ENCODE measurements at places on chromosomes 4 and X.
A peak's percentile ranks its signal among the peaks of the same experiment; 100 is the strongest.

- peak; percentile 4 for DNase-seq
These were observed at the start of gene EFHC2 for GRCh38 chrX:44343412-44344141. Gene EFHC2, minus strand, starts transcription at chrX:44343672. Its CDS starts 84 bp downstream, at chrX:44343588.

DNA sequence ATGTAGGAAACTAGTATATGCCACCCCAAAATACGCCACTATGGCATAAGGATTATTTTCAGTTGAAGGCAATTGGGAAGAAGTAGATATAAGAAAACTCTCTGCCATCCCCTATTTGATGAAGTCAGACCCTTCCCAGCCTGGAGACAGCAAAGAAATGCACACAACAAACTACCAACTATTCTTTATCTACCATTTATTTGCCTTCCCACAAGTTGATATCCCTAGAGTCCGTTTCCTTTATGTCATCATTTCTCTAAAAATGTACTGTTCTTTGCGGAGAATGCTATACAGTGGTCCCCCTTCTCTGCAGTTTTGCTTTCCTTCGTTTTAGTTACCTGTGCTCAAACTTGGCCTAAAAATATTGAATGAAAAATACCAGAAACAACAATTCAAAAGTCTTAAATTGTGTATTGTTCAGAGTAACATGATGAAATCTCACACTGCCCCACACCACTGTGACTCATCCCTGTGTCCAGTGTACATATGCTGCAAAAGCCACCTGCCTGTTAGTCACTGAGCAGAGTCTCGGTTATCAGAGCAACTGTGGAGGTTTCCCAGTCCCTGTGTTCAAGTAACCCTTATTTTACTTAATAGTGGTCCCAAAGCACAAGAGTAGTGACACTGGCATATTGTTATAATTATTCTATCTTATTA lies 152.3 kb downstream of the WDFY3 start:
- no peak for DNase-seq

- DNase-seq = no peak
These were observed 19.8 kb upstream of the STOX2 start for GRCh38 chr4:183885205-183885720.

GRCh38 chr4:187499956-187500355 lies 495.6 kb upstream of the ZFP42 start:
- DNase-seq = no peak

DNA sequence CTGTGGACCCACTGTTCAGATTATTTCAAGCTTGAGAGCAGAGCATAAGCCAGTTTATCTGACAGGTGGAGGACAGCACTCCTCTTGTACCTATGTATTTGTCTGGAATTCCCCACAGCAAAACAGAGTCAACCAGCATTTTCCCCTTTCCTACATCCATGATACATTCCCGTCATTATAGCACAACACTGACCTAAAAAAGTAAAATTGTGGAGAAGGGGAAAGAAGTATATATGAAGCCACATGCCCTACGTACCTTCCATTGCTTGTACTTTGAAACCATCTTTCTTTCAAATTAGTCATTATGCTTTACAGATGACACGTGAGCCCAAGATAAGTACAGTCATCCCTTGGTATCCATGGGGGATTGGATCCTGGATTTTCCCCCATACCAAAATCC lies 73.3 kb downstream of the KLHL8 start:
- DNase-seq = no peak

- no peak for DNase-seq
These were observed 145.6 kb downstream of the AMELX start for GRCh38 chrX:11438767-11439166.

GRCh38 chrX:103214870-103215424 lies at the start of gene BEX4:
Gene BEX4, plus strand, starts transcription at chrX:103215108. Its CDS starts 1,046 bp downstream, at chrX:103216154.
- DNase-seq = peak; percentile 95

DNA sequence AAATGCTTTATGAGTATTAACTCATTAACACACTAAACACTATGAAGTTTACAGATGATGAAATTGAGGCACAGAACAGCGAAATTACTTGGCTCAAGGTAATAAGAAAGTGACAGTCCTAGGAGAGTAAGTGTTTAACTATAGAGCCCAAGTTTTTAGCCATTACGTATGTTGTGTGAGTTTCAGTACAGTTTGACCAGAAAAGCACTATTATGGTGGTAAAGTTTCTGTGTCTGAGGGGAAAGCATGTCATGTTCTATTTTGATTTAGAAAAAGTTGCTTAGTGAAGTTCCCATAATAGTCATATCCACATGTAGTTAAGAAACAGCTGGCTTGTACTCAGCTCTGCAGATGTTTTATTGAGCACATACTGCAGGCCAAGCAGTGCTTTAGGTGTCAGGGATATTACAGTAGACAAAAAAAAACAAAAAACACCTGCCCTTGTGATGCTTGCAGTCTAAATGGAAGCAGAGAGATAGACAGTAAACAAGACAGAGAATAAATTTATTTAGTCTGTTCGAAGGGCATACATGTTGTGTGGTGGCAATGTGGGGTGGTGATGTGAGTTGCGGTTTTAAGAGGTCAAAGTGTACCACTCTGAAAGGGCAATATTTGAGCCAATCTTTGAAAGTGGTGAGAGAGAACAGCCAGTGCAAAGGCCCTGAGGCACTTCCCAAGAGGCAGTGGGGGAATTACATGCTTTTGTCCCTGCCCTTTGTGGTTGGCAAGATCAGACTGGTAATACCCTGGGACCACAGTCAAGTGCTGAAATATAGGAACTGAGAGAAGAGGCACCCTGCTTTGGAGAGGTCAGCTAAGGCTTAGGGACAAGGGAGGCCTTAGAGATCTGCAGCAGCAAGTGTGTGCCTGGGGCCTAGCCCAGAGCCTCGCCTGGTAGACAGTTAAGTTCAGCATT lies 6.2 kb downstream of the TMEM131L start:
- no peak for DNase-seq

GRCh38 chrX:37905436-37906147 lies 58.2 kb upstream of the DYNLT3 start:
- DNase-seq = peak; percentile 5

DNA sequence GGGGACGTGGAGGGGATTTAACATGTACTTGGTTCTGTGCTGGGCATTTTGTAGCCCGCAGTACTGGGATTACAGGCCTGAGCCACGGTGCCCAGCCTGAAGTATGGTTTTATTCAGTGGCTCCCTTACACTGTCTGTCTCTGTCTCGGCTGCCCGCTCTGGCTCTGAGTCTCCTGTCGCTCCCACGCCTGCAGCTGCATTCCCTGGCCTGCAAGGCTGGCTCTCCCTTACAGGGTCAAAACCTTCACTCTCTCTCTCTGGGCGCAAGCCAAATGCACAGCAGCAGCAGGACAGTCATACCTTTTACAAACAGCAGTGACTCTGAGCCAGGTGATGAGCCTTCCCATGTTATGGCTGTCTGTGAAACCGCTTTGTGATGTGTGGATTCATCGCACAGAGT lies 72.1 kb downstream of the HTRA3 start:
- peak; percentile 49 for DNase-seq

- no peak for DNase-seq
These were observed 36.9 kb downstream of the TBC1D14 start for GRCh38 chr4:6946497-6946896.

DNA sequence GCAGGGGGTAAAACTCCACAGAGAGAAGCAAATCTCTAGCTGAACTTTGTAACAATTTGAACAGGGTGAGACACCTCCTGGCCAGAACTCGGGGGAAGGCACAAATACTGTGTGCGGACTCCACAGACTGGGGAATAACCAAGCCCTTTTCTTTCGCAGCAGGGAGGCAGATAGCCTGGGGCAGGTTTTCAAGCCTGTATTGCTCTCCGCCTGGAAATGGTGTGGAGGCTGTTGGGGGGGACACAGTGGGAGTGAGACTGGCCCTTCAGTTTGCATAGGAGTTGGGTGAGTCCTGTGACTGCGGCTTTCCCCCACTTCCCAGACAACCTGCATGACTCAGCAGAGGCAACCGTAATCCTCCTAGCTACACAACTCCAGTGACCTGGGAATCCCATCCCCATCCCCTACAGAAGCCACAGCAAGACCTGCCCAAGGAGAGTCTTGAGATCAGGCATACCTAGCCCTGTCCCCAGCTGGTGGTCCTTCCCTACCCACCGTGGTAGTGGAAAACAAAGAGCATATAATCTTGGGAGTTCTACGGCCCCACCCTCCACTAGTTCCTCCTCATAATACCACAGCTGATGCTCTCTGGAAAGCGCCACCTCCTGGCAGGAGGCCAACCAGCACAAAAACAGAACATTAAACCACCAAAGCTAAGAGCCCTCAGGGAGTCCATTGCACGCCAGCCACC lies 12.9 kb upstream of the SMPX start:
- no peak for DNase-seq

- DNase-seq = no peak
These were observed 515.8 kb downstream of the INPP4B start for GRCh38 chr4:142330311-142330710.

- DNase-seq = no peak
These were observed 61.3 kb downstream of the ANTXR2 start for GRCh38 chr4:80011636-80012236.

GRCh38 chr4:150743564-150744342 lies 161.8 kb downstream of the MAB21L2 start:
- no peak for DNase-seq

- DNase-seq = no peak
These were observed 70.3 kb downstream of the TMEM154 start for GRCh38 chr4:152609481-152609880.

- DNase-seq = no peak
These were observed 56.8 kb upstream of the TXK start for GRCh38 chr4:48190839-48191238.

DNA sequence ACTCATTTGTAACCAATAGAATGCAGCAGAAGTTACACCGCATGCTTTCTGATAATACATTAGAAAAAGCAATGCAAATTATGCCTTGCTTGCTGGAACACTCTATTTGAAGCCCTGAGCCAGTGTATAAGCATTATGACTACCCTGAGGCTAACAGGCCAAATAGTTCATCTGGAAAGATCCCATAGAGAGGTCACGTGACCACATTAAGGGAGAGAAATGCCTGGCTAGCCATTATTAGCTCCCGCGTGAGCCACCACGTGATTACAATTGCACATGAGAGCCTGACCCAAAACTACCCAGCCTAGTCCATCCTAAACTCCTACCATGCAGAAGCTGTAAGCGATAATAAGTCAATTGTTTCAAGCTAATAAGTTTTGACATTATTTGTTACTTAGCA lies 472.9 kb upstream of the GALNTL6 start:
- DNase-seq = no peak

GRCh38 chrX:132482632-132483031 lies 6.2 kb downstream of the MBNL3 start:
- DNase-seq = no peak

- no peak for DNase-seq
These were observed 530.1 kb upstream of the SLIT2 start for GRCh38 chr4:19721587-19721986.

GRCh38 chrX:154017766-154018517 lies 1.8 kb downstream of the IRAK1 start:
- DNase-seq = no peak

DNA sequence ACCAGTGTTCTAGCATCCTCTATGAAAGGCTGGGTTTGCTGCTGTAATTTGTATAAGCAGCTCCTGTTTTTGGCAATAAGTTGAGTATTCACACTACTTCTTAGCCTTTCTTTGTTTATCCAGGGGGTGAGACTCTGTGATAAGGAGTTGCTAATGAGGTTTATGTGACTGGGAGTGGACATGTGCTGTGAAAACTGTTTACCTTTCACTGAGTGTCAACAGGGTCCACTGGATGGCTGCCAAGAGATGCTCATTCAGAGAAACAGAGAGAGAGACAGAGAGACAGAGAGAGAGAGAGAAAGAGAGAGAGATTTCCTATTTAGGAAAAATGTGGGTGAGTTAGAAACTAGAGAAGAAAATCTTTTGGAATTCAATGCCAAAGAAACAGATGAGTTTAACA lies 233.9 kb downstream of the CHIC2 start:
- no peak for DNase-seq

DNA sequence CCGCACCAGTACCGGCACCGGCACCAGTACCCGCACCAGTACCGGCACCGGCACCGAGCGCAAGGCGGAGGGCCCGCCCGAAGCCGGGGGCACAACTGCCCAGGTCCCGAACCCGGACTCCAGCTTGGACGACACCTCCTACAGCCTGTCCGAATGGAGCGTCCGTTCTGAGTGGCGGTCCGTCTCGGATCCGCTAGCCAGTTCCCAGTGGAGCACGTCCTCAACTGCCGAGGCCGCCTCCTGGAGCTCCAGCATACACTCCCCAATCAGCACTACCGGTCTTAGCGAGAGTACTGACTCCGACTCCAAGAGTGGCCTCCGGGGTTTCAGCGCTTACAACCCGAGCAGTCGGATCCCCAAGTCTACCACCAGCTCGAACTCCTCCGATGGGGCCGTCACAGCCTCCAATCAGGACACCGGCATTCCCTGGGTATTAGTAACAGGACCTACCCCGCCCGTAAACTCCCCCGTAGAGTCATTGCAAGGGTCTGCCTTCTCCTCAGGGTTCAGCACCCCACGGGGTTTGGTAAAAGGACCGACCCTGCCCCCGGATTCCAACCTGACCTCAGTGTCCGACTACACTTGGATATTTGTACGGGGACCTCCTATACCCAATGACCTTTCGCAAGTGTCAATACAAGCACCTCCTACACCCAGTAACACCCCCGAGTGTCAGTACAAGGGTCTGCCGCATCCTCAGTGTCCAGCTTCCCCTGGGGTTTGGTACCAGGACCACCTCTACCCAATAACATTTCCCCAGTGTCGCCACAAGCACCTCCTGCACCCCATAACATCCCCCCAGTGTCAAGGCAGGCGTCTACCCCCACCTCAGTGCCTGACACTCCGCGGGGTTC lies 721 bp upstream of the MAOA start:
- DNase-seq = peak; percentile 19

GRCh38 chrX:135463937-135464336 lies 42.2 kb downstream of the SMIM10L2A start:
- no peak for DNase-seq

- DNase-seq = no peak
These were observed 218.8 kb upstream of the ANXA10 start for GRCh38 chr4:167873496-167873895.

DNA sequence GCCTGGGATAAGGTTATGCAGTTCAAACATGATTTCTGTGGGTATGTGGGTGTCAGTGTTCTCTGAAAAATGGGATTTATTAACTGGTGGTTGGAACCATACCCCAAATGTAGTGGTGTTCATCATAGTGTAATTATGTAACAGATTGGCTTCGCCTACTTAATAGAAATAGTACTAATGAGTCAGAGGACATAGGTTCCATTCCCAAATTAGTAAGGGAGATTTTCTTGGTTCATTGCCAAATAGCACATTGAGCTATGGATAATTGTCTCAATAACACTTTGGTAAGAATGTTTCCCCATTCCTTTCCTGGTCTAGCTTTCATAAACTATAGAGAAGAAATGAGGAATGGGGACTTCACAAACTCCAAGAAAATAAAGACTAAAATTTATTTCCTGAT lies 20.5 kb upstream of the CYBB start:
- DNase-seq = no peak

GRCh38 chrX:44705817-44706551 lies 137.8 kb upstream of the DUSP21 start:
- DNase-seq = no peak

DNA sequence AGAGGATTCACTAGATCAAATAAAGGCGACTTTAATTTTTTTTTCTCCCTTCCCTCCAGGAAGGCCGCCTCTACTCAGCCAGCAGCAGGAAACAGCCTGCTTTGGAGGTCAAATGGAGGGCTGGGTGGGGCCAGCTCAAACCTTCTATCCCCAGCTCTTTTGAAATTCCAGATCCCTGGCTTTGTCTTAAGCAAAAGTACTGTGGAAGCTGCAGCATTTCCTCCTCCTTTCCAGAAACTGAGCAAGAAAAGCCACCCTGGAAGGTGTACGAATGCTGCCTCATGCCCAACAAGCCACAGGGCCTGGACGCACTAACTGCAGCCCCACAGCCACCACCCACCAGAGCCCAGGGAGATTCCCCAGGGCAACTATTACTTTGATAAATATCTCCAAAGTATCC lies 55.1 kb upstream of the ZCCHC13 start:
- no peak for DNase-seq

GRCh38 chr4:154677300-154677699 lies 64.8 kb upstream of the FGG start:
- no peak for DNase-seq
